Hematopoietic multipotent progenitor cell treated with erythropoietin and hydrocortisone succinate and interleukin-3 and kit ligand, for 4 days (in vitro differentiated cells): ENCODE measurements at places on chromosomes 16 and 17.

GRCh38 chr17:81228420-81228819 is 5.7 kb upstream of the CEP131 start:
- peak; percentile 68 for DNase-seq

DNA sequence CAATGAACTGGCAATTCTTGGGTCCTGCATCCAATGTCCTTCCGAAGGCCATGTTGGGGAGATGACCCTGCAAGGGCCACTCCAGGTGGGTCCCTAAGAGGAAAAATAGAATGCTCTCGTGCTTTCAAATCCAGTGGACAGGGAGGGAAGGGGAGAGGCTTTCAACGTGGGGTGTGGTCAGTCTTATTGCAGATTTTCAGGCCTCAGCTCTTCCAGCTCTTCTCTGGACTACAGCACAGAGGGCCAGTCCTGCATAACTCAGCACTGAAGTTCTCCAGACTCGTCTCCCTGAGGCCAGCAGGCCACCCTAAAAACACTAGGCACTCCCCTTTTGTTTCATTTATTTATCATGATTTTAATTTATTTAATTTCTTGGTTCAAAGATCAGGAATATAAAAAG is 43.1 kb downstream of the SRL start:
- DNase-seq: no peak

GRCh38 chr17:39118674-39119419 is 32.6 kb downstream of the PLXDC1 start:
- no peak for DNase-seq

- no peak for DNase-seq
These were observed 475.0 kb downstream of the HS3ST3B1 start for GRCh38 chr17:14775731-14776492.

GRCh38 chr17:70905796-70906195 is 736.5 kb downstream of the KCNJ2 start:
- peak; percentile 66 for DNase-seq

GRCh38 chr17:1173432-1174262 is 6.1 kb downstream of the ABR start:
- DNase-seq: no peak

GRCh38 chr16:85437166-85438052 is 175.7 kb upstream of the GSE1 start:
- peak; percentile 50 for DNase-seq

- DNase-seq: no peak
These were observed 184.7 kb downstream of the COPRS start for GRCh38 chr17:31674305-31674704.

- DNase-seq: no peak
These were observed 19.4 kb downstream of the LYRM9 start for GRCh38 chr17:27873746-27874145.

DNA sequence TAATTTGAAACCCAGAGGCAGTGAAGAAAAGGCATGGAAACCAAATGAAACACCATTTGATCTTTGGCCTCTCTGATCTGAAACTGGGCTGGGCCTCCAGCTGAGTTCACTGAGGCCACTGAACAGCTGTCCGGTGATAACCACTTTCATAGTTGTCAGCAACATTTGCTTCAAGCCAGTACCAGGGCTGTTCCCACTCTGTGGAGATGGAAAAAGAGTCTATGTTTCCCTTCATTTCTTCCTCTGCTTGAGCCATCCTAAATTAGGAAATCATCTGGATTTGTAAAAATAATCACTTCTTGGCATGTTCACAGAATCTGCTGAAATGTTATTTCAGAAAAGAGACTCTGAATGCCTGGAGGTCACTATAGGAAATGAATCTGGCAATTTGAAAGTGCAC is 119.3 kb downstream of the STX8 start:
- DNase-seq: no peak

GRCh38 chr17:40457369-40457768 is 14.1 kb downstream of the IGFBP4 start:
- no peak for DNase-seq

DNA sequence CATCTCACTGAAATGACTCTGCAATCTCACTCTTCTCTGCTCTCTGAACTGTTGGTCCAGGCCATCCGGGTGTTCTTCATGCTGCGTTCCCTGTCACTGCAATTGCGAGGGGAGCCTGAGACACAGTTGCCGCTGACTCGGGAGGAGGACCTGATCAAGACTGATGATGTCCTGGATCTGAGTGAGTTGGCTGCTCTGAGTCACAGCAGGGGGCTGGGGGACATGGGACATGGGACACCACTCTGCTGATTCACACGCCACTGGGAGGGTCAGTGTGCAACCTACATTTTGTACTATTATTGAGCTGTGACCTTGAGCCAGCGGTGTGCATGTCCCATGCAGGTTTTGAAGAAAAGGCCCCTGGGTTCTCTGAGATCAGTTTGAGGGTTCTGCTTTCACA is 116.5 kb downstream of the CLEC16A start:
- no peak for DNase-seq

DNA sequence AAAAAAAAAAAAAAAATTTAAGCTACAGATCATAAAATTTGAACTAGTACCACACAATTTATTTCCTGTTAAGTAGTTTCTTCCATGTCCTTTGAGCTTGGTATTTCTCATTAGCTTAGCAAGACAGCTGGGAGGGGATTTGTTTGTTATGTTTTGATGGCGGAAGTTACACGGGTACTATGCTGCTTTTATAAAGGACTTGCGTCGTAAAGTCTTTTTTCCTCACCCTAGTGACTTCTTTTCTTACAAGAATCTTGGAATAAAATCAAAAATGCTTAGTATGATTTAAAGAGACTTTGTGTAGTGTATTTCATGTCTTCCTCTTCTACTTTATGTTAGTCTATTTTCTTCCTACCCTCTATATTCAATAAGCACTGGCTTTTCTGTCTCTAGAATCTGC is 89.1 kb downstream of the NLK start:
- DNase-seq: no peak

- DNase-seq: no peak
These were observed 43.5 kb upstream of the BCAR1 start for GRCh38 chr16:75294773-75295459.

- no peak for DNase-seq
These were observed 3.0 kb downstream of the TMEM132E start for GRCh38 chr17:34582185-34582900.

- DNase-seq: no peak
These were observed 3.1 kb downstream of the ADAD2 start for GRCh38 chr16:84194018-84194417.

DNA sequence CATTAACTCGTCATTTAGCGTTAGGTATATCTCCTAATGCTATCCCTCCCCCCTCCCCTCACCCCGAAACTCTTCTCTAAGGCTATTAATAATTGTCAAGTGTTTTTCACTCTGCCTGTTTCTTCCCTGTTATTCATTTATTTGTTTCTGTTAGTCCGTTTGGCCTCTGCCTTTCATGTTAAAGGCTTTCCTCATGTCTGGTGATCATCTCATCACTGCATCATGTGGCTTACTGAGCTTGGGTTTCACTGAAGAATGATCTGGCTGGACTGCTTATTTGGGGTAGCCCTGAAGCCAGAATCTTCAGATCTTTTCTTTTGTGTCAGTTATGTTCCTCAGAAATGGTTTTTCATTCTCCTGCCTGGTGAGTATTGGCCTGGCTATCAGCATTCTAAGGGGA is 9.5 kb downstream of the UTP4 start:
- no peak for DNase-seq

DNA sequence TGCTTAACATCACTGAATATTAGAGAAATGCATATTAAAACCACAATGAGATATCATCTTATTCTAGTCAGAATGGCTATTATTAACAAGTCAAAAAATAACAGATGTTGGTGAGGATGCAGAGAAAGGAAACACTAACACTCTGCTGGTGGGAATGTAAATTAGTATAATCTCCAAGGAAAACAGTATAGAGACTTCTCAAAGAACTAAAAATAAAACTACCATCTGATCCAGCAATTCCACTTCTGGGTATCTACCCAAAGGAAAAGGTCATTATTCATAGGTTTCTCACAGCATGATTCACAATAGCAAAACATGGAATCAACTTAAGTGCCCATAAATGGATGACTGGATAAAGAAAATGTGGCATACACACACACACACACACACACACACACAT is 166.4 kb downstream of the CEP112 start:
- DNase-seq: no peak

DNA sequence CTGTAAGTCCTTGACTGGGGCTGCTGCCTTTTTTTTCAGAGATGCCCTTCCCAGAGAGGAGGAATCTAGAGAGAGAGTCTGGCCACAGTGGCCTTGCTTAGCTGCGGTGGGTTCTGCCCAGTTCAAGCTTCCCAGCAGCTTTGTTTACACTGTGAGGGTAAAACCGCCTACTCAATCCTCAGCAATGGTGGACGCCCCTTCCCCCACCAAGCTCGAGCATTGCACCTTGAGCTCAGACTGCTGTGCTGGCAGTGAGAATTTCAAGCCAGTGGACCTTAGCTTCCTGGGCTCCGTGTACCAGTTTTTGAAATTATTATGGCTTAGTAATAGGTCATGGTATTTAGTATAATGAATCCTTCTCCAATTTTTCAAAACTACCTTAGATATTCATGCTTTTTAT is 395.4 kb downstream of the NPIPA7 start:
- DNase-seq: no peak

GRCh38 chr17:37182786-37183465 is 192.9 kb upstream of the C17orf78 start:
- DNase-seq: no peak

DNA sequence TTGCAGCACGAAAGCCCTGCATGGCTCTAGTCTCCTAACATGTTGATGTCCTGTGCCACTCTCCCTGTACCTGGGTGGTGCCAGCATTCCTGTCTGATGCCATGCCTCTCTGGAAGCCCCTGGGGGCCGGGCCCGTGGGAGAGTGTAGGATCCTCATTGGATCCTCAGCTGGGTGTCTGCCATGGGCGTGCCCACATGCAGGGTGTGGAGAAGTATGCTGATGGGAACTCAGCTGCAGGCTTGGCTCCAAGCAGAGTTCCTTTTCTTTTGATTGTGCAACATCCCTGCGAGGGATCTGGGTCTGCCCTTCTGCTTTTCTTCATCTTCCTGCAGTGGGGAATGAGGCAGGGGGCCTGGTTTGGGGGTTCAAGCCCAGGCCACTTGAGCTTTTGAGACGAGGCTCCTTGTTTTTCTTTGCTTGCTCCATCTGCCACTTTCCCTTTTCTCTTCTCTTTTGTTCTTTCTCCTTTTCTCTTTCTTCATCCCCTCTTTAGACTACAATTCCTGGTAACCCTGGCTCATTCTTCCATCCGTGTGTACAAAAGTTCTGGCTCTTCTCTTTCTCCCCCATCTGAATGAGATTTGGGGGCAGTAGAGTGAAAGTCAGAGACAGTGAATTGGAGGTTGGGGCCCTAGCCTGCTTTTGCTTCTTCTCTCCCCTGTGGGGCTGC is 32.9 kb downstream of the KSR1 start:
- DNase-seq: peak; percentile 60

DNA sequence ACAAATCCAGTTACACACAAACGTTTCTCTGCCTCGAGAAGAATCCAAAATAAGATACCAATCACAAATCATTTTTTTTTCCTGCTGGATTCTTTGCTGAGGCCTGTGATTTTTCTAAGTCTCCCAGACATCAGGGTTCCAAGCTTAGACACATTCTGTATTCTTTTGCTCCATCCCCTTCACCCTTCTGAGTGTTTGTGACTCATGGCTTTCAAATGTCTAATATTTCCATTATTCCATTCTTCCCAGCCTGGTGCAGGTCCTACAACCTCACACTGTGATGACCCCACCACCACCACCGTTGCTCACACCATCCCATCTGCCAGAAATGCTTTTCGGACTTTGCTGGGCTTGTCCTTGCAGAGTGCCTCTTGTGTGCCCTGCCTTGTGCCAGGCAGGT is 480.1 kb downstream of the SOX9 start:
- no peak for DNase-seq

GRCh38 chr16:83835586-83836566 is 28.1 kb downstream of the HSBP1 start:
- DNase-seq: peak; percentile 76
